ENCODE measurements at places on chromosomes 6 and 20.

DNA sequence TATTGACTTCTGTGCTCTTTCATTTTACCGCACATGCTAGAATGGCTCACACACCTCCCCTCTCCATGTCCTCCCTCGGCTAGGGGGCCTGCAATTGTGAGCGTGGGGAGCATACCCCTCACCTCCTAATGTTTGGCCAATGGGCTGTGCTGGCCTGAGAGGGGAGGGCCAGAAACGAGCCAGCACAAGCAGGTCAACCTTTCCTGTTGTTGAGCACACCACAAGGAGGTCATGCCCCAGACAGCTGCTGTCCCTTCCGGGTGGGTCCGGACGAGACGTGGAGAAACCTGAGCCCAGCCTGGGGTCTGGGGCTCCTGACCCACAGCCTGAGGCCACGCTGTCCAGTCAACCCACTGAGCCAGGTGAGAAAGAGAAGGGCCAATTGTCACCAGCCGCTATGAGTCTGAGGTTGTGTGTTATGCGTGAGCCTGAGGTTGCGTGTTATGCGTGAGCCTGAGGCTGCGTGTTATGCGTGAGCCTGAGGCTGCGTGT lies 77.4 kb downstream of the TTLL2 start:
- no peak for DNase-seq

DNA sequence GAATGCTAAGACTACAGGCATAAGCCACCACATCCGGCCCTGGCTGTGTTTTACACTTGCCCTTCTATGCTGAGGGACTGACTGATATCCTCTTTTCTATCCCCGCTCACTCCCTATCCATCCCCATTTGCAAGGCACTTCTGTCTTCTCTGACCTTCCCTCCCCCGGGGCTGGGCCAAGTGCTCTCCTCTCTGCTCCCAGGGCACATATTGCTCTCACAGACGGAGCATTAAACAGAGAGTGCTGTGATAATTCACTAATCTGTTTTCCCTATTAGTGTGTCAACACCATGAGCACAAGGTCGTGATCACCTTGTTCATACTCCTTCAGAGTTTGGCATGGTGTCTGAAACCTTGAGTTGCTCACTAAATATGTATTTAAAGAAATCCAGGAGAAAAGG lies 9.0 kb upstream of the SLC2A12 start:
- DNase-seq: no peak

DNA sequence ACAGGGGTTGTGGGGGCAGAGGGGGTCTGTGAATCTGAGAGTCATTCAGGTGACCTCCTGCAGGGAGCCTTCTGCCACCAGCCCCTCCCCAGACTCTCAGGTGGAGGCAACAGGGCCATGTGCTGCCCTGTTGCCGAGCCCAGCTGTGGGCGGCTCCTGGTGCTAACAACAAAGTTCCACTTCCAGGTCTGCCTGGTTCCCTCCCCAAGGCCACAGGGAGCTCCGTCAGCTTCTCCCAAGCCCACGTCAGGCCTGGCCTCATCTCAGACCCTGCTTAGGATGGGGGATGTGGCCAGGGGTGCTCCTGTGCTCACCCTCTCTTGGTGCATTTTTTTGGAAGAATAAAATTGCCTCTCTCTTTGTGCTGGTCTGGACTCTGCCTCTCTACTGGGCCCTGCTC lies 10.7 kb downstream of the GTSF1L start:
- DNase-seq: no peak

DNA sequence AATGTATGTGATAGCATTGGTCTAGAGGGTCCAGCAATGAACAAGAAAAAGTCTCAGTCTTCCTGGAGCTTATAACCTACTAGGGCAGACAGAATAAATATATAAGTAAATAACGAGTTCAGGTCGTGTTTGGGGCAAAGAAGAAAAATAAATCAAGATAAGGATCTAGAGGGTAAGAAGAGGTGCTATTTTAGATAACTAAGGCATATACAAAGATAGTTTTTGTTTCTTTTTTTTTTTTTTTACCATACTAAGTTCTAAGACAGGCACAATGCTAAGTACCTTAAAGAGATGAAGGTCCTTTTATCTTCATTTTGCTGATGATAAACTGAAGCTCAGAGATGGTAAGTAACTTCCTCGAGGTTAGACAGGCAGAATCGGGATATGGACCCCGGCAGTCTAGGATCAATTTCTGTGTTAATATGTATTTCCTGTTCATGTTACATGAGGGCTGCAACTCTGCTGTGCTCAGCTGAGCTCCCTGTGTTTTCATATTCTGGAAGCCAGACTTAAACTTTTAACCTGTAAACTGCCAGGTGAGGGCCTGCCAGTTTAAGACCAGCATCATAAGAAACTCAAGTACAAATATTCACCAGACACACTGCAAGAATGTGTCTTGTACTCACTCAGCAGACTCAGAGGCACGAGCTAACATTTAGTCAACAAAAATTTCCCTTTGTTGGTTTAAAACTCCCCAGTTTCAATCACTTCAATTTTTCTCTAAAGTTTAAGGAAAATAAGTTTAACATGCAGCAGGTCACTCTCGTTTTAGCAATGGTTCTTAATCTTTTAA lies 23.3 kb downstream of the SESN1 start:
- no peak for DNase-seq

DNA sequence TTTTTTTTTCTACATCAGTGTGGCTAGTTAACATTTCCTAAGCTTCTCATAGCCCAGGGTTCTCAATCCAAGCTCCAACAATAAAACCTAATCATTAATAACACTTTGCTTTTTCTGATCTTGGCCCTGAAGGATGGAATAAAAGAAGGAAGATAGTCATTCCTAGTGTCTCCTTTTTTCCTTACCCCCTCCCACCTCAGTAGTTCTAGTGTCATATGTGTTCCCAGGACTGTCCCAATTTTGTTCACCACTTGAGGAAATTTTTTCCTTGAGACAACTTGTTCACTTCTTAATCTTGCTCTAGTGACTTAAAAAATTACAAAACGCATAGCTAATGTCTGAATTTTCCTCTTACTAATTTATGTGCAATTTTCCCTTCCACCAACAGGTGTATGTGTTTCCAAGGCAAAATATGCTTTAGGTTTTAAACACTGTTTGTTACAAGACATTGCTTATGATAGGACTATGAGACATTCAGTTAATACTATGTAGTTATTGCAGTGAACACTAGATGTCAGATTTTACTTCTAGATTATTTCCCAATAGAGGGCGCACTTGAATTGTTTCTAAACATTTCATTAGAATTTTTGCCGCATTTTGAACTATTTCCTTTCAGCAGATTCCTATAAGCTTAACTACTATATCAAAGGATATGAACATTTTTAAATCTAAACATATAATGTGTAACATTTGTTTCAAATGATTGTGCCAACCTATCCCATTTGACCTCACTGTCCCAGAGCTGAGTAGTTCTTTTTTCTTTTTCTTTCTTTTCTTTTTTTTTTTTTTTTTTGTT lies 18.5 kb upstream of the C6orf141 start:
- DNase-seq: no peak

GRCh38 chr20:47782076-47782475 lies 3.2 kb downstream of the SULF2 start:
- no peak for DNase-seq

GRCh38 chr6:153162646-153163045 lies 31.6 kb upstream of the RGS17 start:
- no peak for DNase-seq

GRCh38 chr20:38543014-38543906 lies 37.7 kb upstream of the ADIG start:
- DNase-seq: no peak

DNA sequence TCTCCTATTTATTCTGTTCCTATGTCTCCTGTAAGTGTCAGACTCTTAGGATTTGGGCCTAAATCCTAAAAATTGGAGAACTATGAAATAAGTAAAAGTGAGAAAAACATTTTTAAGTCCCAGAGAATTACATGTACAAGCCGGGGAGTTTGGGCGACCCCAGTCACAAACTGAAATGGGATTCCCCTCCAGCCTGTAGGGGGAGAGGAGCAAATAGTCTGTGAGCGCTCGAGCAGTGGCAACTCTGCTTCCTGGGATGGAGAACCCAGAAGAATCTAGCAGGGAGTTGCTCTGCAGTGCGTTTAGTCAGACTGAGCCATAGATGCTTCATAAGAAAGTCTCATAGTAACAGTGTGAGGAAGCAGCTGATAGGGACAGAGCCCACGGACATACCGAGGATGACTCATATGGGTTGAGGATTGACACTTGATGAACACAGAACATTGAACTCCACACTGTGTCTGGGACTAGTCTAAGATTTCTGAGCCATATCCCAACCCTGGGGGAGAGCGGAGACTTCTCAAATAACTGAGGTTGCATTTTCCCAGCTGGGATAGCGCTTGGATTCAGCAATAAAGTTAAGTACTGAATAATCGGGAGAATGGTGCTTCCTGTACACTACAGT lies 437.2 kb downstream of the BCKDHB start:
- DNase-seq: no peak

DNA sequence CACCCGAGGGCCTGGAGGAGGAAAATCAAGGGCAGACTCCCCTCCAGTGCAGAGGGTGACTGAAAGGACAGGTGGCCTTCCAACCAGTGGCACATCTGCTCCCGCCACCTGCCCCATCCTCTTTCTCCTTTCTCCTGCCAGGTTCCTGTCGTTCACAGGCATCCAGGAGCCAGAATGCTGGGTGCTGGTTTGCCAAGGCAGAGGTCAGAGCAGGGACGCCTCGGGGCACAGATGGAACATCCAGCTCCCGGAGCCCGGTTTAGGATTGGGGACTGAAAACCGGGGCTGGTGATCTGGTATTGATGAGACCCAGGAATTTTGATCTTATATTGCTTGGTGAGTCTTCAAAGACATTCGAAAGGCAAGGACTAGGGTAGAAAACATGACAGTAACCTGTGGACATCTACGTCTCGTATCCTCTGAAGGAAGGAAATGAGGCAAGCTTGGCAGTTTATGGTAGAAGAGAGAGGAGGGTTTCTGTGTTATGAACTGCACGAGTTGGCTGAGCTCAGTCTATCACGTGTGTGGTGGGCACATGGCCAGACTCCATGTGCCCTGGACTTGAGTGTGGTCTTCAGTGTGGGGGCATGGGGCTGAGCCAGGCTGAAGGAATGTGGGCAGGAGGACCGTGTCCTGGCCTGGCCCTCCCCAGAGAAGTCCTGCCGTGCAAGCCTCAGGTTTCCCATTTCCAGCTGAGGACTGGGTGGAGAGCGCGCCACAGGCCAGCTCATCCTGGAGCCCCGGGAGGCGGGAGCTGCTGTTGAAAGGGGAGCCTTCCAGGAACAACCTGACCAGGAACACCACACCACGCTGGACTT lies 74.2 kb downstream of the IRF4 start:
- DNase-seq: no peak

GRCh38 chr20:44284032-44284431 lies 27.0 kb downstream of the FITM2 start:
- no peak for DNase-seq

GRCh38 chr6:31829633-31830283 lies 2.2 kb downstream of the HSPA1B start:
- DNase-seq: no peak

- DNase-seq: no peak
These were observed 21.8 kb upstream of the UFL1 start for GRCh38 chr6:96499781-96500180.

DNA sequence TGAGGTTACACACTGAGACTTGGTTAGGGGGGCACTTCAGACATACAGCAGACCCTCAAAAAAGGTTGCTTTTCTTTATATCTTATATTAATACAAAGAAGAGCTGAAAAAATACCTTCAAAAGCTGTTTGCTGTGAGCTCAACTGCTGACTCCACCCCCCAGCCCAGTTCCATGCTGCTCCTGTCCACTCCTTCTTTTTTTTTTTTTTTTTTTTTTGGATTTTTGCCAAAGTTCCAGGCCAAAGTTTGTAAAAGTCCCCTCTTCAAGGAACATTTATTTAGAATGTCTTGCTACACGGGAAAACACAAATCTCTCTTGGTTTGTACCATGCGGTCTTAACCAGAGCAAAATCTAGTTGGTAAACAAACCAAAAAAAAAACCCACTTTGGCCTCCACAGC lies 85.3 kb upstream of the AKAP12 start:
- no peak for DNase-seq

DNA sequence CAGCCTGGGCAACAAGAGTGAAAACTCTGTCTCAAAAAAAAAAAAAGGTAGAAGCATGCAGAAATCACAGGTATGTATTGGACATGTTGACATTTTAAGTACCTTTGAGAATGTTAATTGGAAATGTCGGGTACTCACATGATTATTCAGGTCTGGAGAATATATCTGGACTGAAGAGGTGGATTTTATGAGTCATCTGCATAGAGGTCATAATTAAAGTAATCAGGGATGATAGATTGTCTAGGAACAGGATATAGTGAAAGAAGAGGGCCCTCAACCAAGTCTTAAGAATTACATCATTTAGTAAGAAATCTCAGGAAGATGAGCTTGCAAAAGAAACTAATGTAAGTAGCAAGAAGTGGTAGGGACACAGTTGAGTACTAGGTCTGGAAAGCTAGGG lies 212.5 kb downstream of the UTRN start:
- no peak for DNase-seq

DNA sequence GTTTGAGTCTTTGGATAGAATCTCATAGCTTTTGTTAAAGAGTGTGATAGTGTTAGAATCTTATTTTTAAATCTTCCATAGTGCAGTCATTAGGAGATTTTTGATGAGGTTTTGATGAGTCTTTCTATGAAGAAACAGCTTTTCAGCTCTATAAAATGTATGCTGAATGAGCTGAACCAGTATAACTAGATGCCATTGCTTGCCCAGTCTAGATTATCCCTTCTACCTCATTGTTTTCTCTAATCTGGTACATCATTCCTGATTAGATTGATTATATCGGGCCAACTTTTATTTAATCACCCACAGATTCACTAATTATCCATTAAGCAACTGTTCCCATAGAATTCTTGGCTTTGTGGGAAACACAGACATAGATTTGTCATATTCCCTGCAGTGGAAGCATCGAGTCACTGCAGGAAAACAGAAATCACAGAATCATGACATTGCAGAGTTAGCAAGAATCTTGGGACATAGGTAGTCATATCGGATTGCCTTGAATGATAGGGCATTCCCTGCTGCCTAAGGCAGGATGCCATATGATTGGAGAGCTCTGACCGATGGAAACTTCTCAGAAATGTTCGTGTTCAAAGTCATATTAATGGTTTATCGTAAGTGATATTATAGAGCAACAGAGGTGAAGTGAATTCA lies 882.7 kb upstream of the FLRT3 start:
- DNase-seq: no peak

GRCh38 chr6:169520104-169520503 lies 181.7 kb downstream of the WDR27 start:
- DNase-seq: no peak

GRCh38 chr6:56055081-56055704 lies 179.8 kb upstream of the BMP5 start:
- DNase-seq: no peak

GRCh38 chr6:37557645-37558114 lies 58.0 kb upstream of the CCDC167 start:
- DNase-seq: no peak
